Osteoblast (primary cell): ENCODE measurements at places on chromosomes 2 and 18. TPM values are rescaled to one million over a fixed set of nuclear protein-coding genes. Genes with fewer than 3 reads are reported as not detected.

- no peaks in the 10 kb centered on the region for H3K36me3 ChIP-seq
- no peaks in the 10 kb centered on the region for H3K4me1 ChIP-seq
- no peak overlapping the region for H3K4me3 ChIP-seq
- no peak overlapping the region for H3K27ac ChIP-seq
- DNase-seq: no peak
Measured at GRCh38 chr2:128788636-128789220, 470.1 kb upstream of the HS6ST1 start.

DNA sequence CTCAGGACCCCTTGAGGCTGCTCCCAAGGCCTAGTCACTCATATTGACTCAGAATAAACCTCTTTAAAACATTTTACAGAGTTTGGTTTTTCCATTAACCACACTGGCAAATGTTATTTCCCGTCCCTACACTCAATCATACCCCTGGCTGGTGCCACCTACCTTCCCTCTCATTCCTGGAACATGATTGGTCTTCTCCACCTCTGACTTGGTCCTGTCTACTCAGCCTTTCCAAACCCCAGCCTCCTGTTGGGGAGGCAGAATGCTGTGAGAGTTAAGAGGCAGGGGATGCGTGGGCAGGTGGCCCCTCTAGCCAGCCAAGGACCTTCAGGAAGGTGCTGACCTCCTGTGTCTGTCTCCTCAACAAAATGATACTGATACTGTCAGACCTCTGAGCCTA, 149.3 kb downstream of the CABLES1 start:
- peaks cover 15% of the 10 kb centered on the region for H3K4me1 ChIP-seq
- no peaks in the 10 kb centered on the region for H3K36me3 ChIP-seq
- no peaks in the 10 kb centered on the region for H3K27me3 ChIP-seq
- no peak for DNase-seq

DNA sequence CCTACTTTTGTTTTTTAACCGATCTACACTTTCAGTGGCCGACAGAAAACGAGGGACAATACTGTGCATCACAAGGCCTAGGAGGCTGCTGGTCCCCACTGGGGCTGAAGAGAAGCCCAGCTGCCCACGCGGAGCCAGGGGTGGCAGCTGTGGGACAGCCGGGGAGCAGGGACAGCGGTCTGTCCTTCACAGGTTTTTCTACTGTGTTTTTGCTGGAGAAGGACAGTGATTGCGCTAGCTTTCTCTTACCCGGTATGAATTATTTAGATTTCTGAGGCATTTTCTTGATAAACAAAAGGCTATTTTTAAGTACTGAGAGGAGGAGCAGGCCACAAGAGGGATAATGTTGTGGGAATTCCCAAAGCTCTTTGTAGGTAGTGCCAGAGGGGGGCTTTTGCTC, 219.8 kb downstream of the ATAD2B start:
- DNase-seq: peak; percentile 9
- no peaks in the 10 kb centered on the region for H3K27me3 ChIP-seq
- no peak overlapping the region for H3K4me3 ChIP-seq
- H3K27ac ChIP-seq: no peak overlapping the region

- H3K27ac ChIP-seq: no peak overlapping the region
- no peaks in the 10 kb centered on the region for H3K36me3 ChIP-seq
- peaks cover 29% of the 10 kb centered on the region for H3K4me1 ChIP-seq
- H3K4me3 ChIP-seq: no peak overlapping the region
Measured at GRCh38 chr2:226906163-226906693, 70.4 kb downstream of the RHBDD1 start.

GRCh38 chr2:232798187-232798586, 21.8 kb upstream of the KCNJ13 start:
- peaks cover 48% of the 10 kb centered on the region for H3K36me3 ChIP-seq
- H3K4me1 ChIP-seq: no peaks in the 10 kb centered on the region
- H3K27ac ChIP-seq: no peak overlapping the region
- no peak for DNase-seq
- H3K4me3 ChIP-seq: no peak overlapping the region

- no peak overlapping the region for H3K27ac ChIP-seq
- H3K36me3 ChIP-seq: no peaks in the 10 kb centered on the region
- H3K4me3 ChIP-seq: no peak overlapping the region
- no peak for DNase-seq
Measured at GRCh38 chr18:29457316-29457889, 1280.5 kb upstream of the CDH2 start.

DNA sequence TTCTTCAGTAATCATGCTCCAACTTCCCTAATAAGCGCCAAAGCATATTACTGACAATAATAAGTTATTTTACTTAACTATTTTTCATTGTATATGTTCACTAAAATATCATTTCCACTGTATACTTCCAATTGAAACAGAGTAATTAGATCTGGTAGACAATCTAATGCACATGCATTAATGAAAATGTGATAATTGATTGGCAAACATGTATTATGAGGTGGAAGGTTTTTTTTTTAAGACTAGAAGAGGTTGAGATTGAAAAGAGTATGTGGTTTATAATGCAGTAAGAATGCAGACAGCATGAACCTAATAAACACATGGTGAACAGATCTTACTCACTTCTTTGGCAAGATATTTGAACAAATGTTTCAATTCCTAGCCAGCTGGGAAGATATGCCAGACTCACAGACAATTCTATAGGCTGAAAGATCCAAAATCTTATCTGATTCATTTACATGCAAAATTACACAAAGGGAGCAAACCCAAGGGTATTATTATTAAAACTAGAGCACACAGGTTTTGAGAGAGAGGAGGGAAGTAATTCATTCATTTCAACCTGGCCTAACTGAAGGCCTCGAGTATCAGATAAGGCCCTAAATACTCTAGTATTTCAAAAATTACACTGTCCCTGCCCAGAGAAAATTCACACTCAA, 2.8 kb downstream of the NCKAP1 start:
- no peaks in the 10 kb centered on the region for H3K27me3 ChIP-seq
- no peaks in the 10 kb centered on the region for H3K36me3 ChIP-seq
- peak overlapping the region; percentile 88 for H3K4me3 ChIP-seq
- H3K4me1 ChIP-seq: peaks cover 27% of the 10 kb centered on the region
- DNase-seq: peak; percentile 57

- H3K4me3 ChIP-seq: no peak overlapping the region
- no peaks in the 10 kb centered on the region for H3K27me3 ChIP-seq
- DNase-seq: no peak
- H3K27ac ChIP-seq: no peak overlapping the region
- H3K36me3 ChIP-seq: no peaks in the 10 kb centered on the region
Measured at GRCh38 chr2:28381225-28382180, 11.2 kb upstream of the FOSL2 start.

Gene KIF3C
- total RNA-seq: 14.4 and 17.0 TPM in 2 replicates

GRCh38 chr2:234451852-234452625, 44.8 kb downstream of the ARL4C start:
- DNase-seq: peak; percentile 87
- no peaks in the 10 kb centered on the region for H3K36me3 ChIP-seq
- peaks cover 28% of the 10 kb centered on the region for H3K4me1 ChIP-seq
- H3K27ac ChIP-seq: peak overlapping the region; percentile 94
- no peaks in the 10 kb centered on the region for H3K27me3 ChIP-seq
- H3K4me3 ChIP-seq: no peak overlapping the region

DNA sequence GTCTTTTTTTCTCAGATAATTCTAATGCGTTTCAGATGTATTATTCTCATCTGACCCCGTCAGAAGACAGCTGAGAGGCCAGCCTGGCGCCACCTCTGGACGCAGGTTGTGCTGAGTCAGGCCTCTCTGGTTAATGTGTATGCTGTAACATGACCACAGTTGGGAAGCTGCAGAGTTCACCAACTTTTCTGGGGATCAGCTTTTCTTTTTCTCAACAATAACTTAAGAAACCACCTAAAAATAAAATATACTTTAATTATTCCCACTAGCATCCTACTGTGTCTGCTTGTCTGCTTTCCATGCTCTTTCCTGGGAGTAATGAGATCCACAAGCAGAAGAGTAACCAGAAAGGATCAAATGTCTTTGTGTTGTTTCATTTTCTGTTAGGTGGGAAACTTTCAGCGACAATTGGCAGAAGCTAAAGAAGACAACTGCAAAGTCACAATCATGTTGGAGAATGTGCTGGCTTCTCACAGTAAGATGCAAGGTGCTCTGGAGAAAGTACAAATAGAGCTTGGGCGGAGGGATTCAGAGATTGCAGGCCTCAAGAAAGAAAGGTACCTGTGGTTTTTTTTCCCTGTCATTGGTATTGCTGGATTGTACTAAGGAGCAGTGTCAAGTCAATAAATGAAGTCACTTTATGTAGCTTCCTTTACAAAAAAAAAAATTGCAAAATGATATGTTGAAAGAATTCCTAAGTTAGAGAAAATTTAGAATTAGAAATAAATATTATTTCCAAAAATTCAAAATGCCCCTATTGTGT, 79.8 kb downstream of the CCDC150 start:
- H3K4me3 ChIP-seq: no peak overlapping the region
- no peaks in the 10 kb centered on the region for H3K36me3 ChIP-seq
- peaks cover 2% of the 10 kb centered on the region for H3K4me1 ChIP-seq
- H3K27me3 ChIP-seq: no peaks in the 10 kb centered on the region

DNA sequence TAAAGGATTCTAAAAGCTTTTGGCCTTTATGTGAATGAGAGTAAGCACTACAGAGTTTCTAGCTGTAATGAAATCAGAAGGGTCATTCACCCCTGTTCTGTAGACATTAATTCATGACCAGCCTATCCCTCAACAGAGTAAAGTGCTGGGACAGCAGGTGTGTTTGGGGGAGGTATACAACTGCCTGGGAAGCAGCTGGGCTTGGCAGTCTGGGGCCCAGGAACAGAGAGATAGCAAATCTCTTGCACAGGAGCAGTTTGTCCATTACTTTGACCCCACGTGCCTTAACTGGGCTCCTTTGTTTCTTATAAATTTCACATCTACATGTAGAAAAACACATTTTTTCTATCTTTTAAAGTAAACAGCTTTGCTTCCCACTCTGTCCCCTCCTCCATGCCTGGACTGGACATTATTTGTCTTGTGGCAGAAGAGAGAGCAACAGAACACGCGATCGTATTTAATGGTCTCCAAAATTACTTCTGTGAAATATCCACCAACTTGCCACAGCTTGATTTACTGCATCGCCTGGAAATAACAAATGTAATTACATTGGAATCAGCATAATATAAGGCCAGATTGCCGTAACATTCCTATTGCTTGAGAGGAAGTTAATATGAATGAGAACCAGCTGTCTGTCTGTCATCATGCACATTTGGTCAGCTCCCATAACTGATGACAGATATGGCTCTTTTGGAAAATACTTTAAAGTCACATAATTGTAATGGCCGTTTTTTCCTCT, 263.8 kb downstream of the RBM43 start:
- no peak for DNase-seq
- H3K4me3 ChIP-seq: no peak overlapping the region
- no peak overlapping the region for H3K27ac ChIP-seq
- no peaks in the 10 kb centered on the region for H3K27me3 ChIP-seq
- H3K4me1 ChIP-seq: peaks cover 6% of the 10 kb centered on the region

GRCh38 chr2:218008060-218009040, 5.6 kb upstream of the TNS1 start:
- H3K27me3 ChIP-seq: peaks cover 6% of the 10 kb centered on the region
- no peaks in the 10 kb centered on the region for H3K36me3 ChIP-seq
- peaks cover 54% of the 10 kb centered on the region for H3K4me1 ChIP-seq
- peak overlapping the region; percentile 91 for H3K27ac ChIP-seq

DNA sequence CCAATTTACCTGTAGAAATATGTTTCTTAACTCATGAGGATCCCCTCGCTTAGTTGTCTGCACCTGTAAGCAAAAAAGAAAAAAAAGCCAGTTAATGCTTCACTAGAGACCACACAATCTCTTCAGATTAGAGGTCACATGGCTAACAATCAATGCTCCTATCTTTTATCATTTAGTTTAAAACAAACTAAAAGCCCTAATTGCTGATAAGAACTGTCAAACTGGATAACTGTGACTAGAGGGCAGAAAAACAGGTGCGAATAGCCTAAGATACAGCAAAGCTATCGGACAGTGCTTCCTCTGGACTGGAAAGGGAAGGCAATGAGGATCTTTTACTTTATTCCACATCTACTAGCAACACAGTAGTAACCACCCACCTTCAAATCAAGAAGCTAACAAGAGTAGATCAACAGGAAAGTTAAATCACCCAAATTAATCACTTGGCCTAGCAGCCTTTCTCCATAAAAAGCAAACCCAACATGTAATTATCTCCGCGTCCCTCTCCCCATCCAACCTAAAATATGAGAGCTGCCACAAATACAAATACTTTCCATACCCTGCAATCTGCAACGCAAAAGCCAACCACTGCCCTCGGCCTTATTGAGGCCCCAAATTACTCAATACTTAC, 734 bp downstream of the SLC25A12 start:
- no peaks in the 10 kb centered on the region for H3K27me3 ChIP-seq
- H3K36me3 ChIP-seq: no peaks in the 10 kb centered on the region
- no peak for DNase-seq
- no peak overlapping the region for H3K27ac ChIP-seq

DNA sequence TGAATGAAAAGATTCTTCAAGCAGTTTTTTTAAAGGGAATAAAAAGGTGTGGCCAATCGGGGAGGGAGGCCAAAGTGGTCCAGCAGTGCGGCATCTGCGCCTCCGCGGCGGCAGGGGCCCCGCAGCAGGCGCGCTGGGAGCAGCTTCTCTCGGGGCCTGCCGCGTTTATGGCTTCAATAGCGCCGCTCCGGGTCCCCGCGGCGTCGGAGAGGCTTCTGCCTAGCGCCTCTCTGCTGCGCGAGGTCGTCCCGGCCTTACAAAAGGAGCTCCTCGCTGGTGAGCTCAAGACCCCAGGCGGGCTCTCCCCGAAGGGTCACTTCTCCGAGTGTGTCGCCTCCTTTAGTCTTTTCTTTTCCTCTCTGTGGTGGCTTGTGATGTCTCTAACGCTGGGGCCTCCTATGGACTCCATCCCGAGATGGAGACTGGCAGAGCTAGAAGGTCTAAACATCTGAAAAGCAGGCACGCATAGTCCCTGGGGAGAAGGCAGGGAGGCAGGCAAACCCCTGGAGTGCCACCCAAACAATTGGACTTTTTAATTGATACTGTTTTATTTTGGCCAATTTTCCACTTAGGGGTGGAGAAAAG, 67.1 kb downstream of the SUMO1 start:
- H3K4me3 ChIP-seq: peak overlapping the region; percentile 55
- H3K27ac ChIP-seq: no peak overlapping the region
- peak; percentile 31 for DNase-seq

DNA sequence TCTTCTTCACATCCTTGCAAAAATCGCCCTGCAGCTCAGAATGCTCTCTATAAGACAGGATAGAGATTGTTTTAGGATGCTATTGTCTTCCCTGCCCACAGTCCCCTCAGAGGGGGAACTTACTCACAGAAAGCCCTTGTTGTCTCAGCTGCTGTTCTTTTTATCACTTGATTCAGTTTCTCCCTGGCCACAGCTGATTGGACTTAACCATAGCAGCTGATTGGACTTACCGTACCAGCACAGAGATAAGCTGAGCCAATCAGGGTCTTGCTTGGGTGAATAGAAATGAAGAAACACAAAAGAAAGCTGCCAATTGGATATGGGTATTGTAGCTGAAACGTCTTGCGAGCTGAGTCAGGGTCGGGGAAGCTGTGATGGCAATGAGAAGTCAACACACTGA, 194.2 kb upstream of the MEX3C start:
- H3K4me3 ChIP-seq: no peak overlapping the region
- DNase-seq: no peak
- H3K36me3 ChIP-seq: no peaks in the 10 kb centered on the region
- no peaks in the 10 kb centered on the region for H3K4me1 ChIP-seq
- no peak overlapping the region for H3K27ac ChIP-seq
